Stimulated activated CD4-positive, alpha-beta T cell treated with anti-CD3 and anti-CD28 coated beads, TNF-alpha, amount 100 ng/mL, for 48 hours (primary cell): ENCODE measurements at places on chromosomes 5 and 9.

DNA sequence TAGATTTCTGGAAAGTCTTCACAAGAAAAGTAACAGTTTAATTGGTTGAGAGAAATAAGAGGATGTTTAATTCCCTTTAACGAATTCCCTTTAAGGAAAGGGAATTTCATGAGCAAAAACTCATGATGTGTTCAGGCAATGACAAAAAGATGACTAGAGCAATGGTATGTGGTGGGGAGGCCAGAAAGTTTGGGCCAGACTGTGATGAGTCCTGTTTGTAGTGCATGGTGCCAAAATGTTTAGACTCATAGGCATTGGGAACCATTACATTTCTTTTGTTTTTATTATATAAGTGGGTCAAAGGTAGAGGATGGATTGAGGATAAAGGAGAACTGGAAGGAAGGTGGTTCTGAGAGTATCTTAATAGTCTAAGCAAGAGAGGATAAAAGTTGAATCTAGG, 10.9 kb downstream of the CNTRL start:
- DNase-seq = no peak

DNA sequence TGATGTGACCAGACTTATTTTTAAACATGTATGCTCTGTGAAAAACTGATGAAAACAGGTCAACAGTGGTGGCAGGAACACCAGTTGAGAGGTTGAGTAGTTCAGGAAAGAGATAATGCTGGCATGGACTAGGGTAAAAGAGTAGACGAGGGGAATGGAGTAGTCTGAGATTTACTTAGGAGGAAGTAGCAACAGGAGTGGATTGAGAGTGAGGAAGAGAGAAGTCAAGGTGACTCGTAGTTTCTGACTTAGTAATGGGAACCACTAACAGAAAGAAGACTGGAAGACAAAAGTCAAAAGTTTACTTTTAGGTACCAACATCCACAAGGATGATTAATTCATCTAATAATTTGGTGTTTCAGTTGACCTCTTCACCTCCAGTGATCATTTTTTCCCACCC, 3.6 kb downstream of the SRA1 start:
- no peak for DNase-seq

DNA sequence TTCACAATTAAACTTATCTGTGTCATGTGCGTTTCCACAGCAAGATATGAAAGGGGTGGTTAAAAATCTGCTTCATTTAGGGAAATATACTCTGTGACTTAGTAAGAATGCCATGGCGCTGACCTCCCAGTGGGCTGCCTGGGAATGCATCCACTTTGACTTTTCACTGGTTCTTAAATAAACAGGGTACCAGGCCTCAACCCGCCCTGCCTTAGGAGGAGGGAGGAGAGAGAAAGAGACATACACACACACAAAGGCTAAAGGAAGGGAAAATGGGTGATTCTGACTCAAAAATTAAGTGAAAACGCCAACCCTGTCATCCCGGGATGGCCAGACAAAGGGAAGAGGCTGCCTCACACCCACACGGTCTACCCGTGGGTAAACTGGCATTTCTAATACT, 122.1 kb downstream of the EBF1 start:
- DNase-seq = no peak

DNA sequence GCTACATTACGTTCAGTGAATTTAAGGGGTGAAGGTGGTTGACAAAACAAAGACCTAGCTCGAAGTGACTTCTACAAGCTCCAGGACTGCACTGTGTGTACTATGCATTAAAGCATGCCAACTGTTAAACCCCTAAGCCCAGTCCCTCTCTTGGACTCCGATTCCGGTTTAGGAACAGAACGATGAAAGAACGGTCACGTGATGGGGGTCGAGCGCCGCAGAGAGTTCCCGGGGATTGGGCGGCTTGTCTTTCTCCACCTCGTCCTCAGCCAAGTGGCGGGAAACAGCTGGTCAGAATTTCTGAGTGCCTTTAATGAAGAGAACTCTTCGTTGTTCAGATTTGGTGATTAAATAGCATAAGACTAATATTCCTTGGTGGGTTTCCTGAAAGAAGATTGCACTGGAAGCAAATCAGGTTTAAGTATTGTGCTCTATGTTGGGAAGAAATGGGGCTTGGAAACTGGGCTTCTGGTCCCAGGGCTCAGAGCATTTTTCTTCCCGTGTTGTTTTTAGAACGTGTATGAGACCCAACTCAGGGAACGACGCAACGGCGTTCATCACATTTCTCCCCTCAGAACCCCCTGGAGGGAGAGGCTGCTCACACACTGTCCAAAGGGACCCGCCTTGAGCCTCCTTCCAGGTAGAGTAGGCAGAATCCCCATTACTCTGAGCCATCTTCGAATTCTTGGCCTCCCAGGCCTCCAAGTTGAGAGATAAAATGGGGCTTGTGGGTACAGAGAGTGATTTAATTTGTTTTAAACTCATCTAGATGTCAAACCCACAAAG, 25.3 kb downstream of the IRX2 start:
- DNase-seq = no peak

- DNase-seq = no peak
These were observed 606.2 kb downstream of the TLE4 start for GRCh38 chr9:80177949-80178480.

DNA sequence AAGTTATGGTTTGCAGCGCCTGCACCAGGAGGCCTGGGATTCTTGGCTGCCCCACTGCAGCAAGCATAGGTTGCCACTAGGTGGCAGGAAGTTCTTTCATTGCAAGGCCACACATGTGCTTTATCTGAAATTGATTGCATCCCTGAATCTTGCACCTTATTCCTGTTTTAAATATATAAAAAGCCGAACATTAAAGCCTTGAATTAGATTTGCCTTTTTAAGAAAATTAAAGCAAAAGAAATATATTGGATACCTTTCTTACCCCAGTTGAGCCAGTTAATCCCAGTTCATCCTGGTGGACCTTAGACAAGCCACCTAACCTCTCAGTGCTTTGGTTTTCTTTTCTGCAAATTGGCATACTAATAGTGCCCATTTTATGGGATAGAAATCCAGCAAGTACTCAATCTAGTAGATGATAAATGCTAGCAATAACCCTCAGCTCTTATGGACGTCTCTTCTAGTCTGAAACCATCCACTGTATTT, 6.3 kb upstream of the TRMT10B start:
- peak; percentile 33 for DNase-seq

GRCh38 chr9:69805962-69806515, 14.6 kb upstream of the CFAP95 start:
- no peak for DNase-seq

- DNase-seq = no peak
These were observed at the start of gene SYK for GRCh38 chr9:90801241-90801972. Gene SYK (plus strand): TSS chr9:90801819. CDS start chr9:90843899, 42,080 bp downstream.

DNA sequence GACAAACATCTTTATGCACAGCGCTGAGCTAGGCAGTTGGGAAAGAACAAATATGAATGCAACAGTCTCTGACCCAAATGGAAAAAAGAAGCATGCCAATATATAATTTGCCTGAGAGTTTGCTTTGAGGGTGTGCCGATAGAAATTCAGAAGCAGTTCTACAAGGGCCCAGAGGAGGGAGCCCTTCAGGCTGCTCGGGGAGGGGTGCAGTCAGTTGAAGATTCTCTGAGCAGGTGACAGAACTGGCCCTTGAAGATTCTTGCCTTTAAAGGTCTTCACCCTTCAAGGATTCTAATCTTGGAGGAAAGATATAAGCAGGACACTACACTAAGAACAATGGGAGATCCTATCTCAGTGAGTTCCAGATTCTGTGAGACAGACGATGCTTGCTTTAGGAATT, 3.7 kb upstream of the PAPPA start:
- no peak for DNase-seq

GRCh38 chr5:139141446-139142204, 56.5 kb downstream of the SIL1 start:
- DNase-seq = no peak

GRCh38 chr9:27675354-27675753, 102.1 kb upstream of the C9orf72 start:
- no peak for DNase-seq

- no peak for DNase-seq
These were observed 52.4 kb downstream of the CDC14B start for GRCh38 chr9:96567203-96567700.

- DNase-seq = no peak
These were observed 131.0 kb upstream of the SPRY4 start for GRCh38 chr5:142455856-142456255.

DNA sequence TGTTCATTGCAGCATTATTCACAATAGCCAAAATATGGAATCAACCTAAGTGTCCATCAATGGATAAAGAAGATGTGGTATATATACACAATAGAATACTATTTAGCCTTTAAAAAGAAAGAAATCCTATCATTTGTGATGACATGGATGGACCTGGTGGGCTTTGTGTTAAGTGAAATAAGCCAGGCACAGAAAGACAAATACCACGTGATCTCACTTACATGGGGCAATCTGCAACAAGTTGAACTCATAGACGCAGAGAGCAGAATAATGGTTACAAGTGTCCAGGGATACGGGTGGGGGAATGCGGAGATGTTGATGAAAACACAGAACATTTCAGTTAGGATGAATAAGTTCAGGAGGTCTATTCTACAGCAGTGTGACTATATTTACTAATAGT, 66.4 kb upstream of the ALDH1B1 start:
- no peak for DNase-seq
